Activated CD8-positive, alpha-beta memory T cell treated with anti-CD3 and anti-CD28 coated beads for 1 hour (primary cell): ENCODE measurements at places on chromosomes 13 and 19.

DNA sequence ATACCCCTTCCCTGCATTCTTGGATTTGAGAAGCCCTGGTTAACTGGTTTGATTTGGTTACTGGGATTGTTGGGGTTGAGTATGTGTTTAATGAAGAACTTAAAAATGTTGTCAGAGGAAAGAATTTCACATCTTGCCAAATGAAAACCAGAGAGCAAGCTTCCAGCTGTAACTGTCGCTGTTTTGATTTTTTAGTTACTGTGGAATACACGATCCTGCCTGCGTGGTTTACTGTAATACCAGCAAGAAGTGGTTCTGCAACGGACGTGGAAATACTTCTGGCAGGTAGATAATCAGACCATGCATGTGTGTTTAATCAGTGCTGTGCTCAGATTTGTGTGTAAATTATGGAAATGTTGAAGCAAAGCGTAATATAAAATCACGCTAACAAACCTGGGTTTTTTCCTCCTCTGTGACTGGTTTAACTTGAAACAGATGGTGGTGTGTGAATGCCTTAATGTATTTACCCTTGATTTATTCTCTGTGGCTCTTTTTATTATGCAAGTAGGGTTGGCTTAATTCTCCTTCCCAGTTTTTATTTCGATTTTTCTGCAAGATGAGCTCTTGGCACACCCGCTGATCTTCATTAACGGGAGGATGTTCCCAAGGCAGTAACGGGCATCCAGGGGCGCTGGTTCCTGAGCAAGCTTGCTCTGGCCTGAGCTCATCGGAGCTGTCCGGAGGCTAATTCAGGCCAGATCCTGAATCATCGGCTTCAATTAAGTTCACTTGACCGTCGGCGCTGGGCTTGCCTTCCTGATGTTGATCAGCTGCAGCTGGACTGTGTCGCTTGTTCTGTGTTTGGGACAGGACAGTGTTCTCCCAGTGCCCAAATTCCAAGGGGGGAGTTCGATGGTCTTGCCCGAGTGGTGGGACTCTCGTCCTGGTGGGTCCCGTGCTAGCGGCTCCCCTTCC lies 16.0 kb downstream of the UPF1 start:
- DNase-seq = no peak

DNA sequence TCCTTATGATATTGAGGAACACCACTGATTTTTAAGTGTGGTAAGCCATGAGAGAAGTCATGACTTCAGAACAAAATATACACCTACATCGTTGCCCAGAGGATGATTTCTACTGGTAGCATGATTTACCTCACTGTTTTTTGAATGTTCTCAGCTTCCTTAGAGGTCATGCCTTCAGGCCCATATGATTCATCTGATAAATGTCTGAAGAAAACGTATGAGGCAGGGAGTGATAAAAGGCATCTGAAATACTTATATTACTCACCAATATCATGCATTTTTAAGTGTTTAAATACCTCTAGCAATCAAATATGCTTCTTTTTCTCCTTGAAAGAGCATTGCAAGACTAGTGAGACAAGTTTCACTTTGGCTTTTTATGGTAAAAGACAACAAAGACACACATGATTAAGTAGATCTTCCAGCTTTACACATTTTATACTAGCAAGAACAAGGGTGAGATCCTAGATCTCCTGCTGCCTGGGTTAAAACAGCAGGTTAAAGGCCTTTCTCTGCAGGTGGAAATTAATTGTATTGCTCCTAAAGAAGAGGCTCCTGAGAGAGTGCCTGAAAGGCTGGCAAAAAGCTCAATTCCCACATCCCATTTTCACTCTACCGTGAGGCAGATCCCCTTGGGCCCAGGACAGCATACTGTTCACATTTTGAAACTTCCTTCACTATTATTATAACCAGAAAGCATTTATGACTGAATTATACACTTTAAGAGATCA lies 432.4 kb downstream of the SLITRK1 start:
- DNase-seq = no peak

GRCh38 chr19:52637718-52638585 lies at the start of gene ZNF83:
Gene ZNF83, minus strand, starts transcription at chr19:52638355.
- DNase-seq = peak; percentile 85

- no peak for DNase-seq
Measured at GRCh38 chr19:56088497-56089215, 32.4 kb downstream of the ZNF787 start.

GRCh38 chr13:34179481-34179880 lies 361.5 kb downstream of the RFC3 start:
- DNase-seq = no peak

DNA sequence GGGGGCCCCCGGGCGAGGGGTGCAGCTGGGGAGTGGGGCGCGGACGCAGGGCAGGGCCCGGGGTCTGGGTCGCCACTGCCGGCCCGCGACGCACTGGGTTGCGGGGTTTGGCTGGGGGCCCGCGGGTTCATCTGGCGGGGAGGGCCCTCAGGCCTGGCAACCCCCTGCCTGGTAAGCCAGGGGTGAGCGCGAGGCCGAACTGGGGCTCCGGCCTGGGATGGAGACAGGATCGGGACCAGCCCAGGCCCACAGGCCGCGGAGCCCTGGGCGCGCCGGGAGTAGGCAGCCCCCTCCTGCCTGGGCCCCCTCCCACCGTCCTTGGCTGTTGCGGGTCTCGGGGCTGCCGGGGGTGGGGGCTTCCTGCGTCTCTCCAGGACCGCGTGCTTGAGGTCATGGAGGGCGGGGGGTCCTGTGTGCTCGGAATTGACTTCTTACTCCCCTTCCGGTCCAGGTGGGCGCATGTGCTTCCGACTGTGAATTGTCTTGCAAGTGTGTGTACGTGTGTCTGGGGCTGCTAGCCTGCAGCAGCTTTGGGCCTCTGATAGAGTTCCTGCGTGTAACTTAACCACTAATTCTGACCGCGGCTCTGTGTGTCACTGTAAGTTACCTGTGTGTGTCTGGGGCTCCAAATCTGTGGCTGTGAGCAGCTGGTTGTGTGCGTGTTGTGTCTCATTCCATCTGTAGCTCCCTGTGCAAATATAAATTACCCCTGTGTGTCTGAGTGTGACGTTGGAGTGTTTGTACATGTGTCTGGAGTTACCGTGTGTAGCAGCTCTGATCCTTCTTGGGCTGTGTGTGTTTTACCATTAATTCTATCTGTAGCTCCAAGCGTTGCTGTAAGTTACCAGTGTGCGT lies 751 bp downstream of the GRAMD1A start:
- peak; percentile 42 for DNase-seq

DNA sequence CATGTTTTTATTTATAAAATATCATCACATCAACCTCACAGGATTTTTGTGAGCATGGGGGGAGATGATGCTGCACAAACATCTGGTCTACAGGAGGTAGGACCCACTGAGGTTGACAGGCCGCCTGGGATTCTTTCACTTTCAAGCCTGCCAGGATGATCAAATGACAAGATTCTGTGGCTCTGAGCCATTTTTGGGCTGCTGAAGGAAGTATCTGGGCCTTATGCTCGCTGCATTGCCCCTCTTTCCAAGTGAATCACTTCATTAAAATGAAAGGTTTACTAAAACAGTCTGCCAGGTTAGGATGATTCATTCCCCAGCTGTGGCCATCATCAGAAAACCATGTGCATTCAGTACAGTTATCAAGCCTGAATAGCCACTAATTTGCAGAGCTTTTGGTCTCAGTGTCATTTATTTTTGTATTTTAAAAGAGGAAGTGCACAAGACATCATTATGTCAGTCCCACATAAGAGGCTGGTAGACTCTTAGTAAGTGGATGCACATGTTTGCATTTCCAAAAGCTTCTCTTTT lies 34.4 kb downstream of the STARD13 start:
- DNase-seq = no peak
